ENCODE measurements at places on chromosomes 5 and 9. TPM values are rescaled to one million over a fixed set of nuclear protein-coding genes. Genes with fewer than 3 reads are reported as not detected.

DNA sequence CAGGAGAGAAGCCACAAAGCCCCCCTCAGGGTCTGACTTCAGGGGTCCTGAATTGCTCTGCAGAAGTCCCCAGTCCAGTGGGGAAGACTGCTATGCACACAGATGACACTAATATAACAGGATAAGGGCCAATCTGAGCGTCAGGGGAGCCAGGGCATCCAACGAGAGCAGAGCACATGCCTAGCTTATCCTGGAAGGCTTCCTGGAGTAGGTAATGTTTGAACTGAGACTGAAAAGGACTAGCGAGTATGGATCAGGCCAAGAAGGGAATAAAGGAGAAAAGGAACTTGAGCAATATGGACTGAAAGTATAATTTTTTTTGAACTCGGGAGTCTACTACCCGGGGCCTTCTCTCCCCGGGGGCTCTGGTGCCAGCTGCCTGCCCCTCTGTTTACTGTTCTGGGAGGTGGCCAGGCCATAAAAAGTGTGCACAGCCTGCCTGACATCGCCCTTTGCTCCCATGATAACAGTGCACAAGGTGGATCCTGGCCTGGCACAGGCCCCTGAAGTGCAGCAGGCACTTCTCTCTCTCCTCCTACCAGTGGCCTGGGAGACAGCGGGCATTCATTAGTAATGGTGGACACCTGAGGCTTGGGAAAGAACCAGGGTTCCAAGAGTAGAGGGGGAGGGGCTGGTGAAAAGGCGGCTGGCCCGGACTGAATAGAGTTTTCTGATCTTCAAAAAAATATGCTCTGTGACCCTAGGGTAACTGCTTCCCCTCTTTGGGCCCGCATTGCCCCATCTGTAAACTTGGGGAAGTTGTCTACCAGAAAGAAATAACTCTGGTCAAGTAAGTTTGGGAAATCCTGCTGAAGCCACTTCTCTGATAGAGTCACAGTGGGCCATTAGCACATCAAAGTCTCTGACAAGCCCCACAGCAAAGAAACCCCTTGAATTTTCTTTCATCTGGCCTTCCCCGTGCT, 4.6 kb upstream of the SLC6A7 start:
- DNase-seq = no peak

- no peak for DNase-seq
Observed at GRCh38 chr5:157652377-157652692, at the start of gene SOX30. TSS of gene SOX30 (minus strand) at chr5:157652438. CDS start at chr5:157652078, 360 bp downstream.

DNA sequence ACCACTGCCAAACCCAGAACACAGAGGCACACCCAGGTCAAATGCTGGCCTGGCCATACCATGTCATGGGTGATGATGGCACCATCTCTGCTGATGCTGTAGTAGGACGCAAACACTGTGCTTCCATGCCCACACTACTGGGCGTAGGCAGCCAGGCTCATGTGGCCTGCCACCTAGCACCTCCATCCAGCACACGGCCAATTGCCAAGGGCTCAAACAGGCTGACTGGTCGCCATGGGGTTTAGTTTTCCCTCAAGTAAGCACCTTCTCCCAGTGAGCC, 39.4 kb downstream of the BICD2 start:
- no peak for DNase-seq

LRRC70 gene
- 0.23 TPM for total RNA-seq

GRCh38 chr5:40437452-40437861, 242.3 kb upstream of the PTGER4 start:
- no peak for DNase-seq

DNA sequence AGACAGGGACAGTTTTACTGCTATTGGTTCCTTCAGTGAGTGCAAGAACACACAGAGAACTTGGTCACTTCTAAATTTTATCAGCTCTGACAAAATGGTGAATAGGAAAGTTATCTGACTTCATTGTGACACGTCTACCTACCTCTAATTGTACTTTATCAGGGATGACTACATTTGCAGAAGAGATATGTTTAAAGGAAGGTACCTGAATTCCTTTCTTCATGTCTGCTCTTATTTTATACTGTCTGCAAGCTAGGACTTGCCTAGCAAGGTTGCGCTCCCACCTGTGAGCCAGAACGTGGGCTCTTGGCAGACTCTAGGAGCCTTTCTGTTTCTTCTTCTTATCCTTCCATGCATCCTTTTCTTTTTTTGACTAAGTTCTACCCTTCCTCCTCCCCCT, 1.6 kb downstream of the SLC27A6 start:
- no peak for DNase-seq

GRCh38 chr9:112694706-112695555, 23.0 kb downstream of the INIP start:
- DNase-seq = no peak

- DNase-seq = no peak
Observed at GRCh38 chr9:114396558-114397218, 8.9 kb upstream of the AKNA start.

DNA sequence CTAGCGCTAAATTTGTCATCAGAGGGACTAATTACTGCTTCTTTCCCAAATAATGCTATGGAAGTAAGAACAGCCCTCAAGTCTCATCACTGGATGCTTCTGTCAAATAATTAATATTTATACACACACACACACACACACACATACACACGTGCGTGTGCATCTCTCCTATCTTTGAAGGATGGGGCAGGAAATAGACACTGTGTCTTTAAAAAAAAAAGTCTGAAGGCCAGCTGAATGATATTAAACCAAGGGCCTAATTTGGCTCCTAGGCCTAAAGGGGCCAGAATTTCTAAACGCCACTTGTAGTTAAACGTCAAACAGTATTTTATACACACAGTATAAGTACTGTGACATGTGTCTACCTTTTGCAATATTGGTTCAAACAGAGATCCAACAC, 3.3 kb downstream of the SLF1 start:
- DNase-seq = no peak

BAAT gene
- 1.2 TPM for total RNA-seq

DNA sequence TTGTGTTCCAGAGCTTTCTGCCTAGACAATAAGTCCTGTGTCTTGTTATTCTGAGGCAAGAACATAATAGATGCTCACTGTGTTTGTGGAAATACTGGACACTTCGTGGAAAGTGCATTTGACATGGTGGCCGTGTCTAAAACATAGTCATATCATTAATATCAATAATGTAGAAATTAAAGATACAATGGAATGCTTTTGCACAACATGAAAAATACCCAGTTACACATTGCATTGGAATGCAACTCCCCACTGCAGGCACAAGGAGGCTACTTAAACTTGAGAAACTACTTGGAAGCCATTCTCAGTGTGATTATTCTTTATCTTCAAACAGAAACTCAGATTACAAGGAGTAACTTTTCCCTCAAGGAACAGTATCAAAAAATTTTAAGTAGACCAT, 145.3 kb upstream of the ZNF462 start:
- no peak for DNase-seq

GRCh38 chr5:149581192-149581861, at the start of gene ARHGEF37:
TSS of gene ARHGEF37 (plus strand) at chr5:149581498. CDS start at chr5:149597770, 16,272 bp downstream.
- DNase-seq = peak; percentile 89

GRCh38 chr9:87216036-87216435, 268.7 kb upstream of the GAS1 start:
- DNase-seq = no peak

DNA sequence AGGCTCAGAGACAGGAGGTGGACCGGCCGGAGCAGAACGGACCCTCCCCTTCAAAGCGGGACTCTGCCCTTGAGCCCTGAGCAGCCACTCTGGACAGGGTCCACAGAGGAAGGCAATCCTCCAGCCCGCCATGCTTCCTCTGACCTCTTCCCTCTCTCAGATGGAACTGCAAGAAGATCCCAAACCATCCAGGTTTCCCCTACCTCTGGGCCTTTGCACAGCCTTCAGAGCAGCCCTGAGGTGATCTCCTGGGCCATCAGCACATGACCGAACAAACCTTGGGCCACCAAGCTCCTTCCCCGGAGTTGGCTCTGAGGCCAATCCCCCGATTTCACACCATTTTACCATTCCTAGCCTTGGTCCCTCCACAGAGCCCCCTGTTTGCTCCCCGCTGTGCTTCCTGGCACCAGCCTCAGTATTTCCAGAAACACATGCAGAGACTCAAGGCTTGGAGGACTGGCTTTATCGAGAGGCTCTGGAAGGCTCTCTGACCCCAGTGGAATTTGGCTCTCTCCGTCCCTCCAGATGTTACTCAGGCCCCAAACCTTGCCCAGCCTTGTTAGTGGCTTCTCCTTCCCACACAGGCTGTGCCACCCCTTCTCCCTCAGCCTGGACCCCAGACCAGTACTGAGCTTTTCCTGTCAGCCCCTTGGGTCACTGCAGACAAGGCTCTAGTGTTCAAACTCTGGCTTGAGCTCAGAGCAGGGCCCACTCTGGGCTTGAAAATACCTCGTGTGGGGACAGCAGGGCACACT, 48.6 kb upstream of the KCNMB1 start:
- no peak for DNase-seq

GRCh38 chr5:150780187-150780692, 1.7 kb downstream of the SMIM3 start:
- DNase-seq = no peak

- DNase-seq = no peak
Observed at GRCh38 chr9:121607434-121608167, 43.8 kb upstream of the DAB2IP start.

DNAH5 gene
- 1.7 TPM for total RNA-seq

- no peak for DNase-seq
Observed at GRCh38 chr5:55603922-55604321, 69.2 kb upstream of the PLPP1 start.

GRCh38 chr5:157740229-157740610, 3.3 kb upstream of the LSM11 start:
- DNase-seq = no peak

DNA sequence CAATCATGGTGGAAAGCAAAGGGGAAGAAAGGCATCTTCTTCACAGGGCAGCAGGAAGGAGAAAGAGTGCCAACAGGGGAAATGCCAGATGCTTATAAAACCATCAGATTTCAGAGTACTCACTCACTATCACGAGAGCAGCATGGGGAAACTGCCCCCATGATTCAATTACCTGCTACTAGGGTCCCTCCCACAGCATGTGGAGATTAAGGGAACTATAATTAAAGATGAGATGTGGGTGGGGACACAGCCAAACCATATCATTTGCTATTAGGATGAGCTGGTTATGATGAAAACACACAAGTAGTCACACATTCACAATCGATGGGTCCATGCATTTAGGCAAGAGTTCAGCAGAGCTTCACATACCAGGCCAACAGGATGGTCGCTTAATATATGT, 469.0 kb downstream of the PDE4D start:
- DNase-seq = no peak

DNA sequence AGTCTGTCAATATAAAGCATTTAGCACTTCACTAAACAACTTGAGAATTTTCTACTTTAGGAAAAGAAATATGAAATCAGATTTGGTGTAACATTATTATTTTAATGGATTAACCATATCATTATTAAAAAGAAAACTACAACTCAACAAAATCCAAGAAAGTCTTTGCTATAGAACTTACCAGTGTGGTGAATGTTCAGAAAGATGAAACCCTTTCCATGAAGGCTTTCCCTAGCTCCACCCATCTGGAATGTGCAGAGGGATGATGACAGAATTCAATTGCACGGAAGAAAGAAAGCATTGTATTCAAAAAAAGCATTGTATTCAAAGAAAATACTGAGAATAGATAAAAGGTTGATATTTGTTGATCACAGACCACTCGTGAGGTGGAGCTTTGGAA, 328.6 kb upstream of the NUDT12 start:
- DNase-seq = no peak

- DNase-seq = no peak
Observed at GRCh38 chr5:109997161-109997560, 307.4 kb downstream of the MAN2A1 start.

DNA sequence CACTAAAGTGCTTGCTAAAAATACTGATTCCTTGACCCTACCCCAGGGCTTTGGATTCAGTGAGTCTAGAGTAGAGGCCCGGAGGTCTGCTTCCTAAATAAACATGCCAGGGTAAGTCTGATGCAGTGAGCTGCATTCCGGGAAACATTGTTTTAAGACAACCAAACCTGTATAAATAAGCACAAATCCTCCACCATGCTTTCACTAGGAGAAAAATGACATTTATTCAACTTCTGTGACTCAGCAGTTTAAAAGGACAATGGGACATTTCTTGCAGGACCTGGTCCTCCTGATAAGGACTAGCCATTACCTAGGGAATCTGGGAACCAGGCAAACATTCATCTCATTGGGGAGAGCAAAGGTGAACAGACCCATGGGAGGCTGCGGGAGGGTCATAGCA, 335.3 kb downstream of the MLLT3 start:
- DNase-seq = no peak

ARRDC1 gene
- 24.7 TPM for total RNA-seq

DNA sequence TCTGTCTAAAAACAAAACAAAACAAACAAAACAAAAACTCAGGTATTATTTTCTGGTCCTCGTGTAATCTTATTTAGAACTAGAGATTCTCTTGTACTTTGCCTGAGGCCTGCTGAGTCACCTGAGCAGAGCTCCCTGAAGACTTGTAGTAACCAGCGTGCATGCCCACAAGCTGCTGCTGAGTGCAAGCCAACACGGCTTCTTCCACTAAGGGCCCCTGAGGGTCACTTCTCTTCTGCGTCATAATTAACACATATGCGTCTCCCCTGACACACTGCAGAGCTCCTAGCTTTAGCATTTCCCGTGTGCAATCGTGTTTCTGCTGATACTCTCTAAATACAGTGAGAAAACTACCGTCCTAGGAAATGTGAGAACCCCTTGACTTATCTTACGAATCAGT, 10.9 kb upstream of the NDFIP1 start:
- no peak for DNase-seq

PTPRD gene
- 2.3 TPM for total RNA-seq

- DNase-seq = no peak
Observed at GRCh38 chr9:70479880-70480291, 65.4 kb upstream of the KLF9 start.

DNA sequence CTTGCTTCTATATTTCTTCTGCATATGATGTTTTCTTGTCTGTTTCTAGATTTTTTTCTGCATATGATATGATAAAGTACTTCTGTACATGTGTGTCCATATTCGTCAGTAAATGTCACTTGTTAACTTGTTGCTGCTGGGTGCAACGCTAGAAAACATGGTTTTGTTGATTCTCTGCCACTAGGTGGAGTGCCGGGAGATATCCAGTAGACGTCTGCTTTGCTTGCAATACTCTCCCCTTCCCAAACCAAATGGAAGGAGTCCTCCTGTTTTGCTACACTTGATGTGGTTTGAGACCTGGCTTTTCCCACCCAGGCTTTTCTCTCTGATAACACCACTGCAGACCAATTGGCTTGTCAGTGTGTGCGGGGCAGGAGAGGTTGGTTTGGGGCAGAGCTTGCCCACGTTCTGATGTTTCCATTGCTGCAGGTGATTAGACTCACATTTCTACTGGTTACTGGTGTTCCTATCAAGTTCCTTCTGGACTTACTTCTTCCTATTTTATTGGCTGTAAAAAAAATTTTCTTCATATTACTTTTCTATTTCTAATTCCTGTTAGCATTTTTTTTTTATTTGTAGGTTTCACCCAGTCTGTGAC, 900.0 kb upstream of the CDH10 start:
- DNase-seq = no peak

DNA sequence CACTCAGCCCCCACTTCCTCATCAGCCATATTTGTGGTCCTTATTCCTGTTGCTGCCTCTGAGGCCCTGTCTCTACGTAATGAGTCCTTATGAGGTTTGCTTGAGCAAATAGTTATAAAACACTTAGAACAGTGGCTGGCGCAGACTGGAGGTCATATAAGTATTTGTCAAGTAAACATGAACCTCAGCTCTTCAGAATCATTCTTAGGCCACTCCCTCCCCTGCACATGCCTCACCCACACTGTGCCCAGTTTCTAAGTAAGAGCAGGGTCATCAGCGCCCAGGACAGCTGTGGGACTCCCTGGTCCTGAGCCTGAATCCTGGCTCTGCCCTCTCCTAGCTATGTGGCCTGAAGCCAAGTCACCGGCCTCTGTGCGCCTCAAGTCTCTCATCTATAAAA, 4.0 kb downstream of the ST6GALNAC4 start:
- DNase-seq = peak; percentile 67
